ENCODE measurements at places on chromosomes 3 and 15.

DNA sequence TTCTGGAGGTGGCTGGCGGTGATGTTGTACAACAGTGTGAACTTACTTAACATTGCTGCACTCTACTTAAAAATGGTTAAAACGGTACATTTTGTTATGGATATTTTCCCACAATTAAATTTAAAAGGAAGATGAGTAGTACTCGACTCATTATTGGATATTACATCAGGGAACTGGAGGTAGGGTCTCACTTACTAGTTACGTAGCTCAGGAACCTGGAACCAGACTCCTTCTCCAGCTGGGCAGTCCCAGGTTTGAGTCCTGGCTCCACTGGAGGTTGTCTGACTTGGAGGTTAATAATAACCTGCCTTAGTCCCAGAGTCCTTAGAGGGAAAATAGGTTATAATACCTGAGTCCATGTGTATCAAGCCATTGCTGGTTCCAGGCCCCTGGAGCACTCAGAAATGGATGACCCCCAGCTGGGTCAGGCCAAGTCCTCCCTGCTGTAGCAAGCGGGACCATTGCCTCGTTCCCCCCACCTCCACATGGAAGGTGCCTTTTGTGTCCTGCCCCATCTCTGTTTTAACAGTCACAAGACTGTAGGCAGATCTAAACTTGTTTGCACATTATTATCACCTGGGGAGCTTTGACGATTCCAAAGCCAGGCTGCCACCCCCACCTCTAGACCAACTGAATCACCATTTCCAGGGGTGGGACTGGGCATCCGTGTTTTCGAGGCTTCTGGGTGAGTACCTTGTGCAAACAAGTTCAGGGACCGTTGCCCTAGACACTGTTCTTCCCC lies 126.6 kb downstream of the IGF1R start:
- no peak for DNase-seq

DNA sequence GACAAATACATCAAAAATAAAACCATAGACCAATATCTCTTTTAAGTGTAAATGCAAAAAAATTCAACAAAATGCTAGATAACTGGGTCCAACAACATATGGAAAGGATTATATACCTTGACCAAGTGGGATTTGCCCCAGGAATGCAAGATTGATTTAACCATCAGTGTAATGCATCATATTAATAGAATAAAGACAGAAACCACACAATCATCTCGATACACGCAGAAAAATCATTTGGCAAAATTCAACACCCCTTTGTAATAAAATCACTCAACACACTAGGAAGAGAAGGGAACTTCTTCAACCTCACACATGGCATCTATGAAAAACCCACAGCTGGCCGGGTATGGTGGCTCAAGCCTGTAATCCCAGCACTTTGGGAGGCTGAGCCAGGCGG lies 19.5 kb downstream of the GREM1 start:
- no peak for DNase-seq

DNA sequence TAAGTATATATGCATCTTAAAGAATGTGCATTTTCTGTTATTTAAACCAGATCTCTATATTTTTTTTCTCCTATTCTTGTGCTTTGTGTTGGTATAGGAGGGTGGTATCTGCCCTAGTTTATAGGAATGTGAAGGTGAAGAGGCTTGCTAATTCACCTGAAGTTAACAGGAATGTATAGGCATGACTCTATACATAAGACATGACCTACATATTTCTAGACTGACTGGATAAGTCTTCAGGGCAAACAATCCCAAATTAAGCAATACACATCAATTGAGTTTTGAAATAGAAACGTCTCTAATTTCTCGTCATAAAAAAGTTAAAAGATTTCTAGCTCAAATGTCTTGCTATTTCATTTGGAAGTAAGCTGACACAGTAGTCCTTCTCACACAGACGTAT lies 410.0 kb downstream of the DIPK2A start:
- no peak for DNase-seq

GRCh38 chr3:73018790-73019441 lies 22.3 kb downstream of the PPP4R2 start:
- DNase-seq: no peak

- DNase-seq: no peak
Observed at GRCh38 chr15:45048794-45049631, 26.0 kb downstream of the SORD start.

DNA sequence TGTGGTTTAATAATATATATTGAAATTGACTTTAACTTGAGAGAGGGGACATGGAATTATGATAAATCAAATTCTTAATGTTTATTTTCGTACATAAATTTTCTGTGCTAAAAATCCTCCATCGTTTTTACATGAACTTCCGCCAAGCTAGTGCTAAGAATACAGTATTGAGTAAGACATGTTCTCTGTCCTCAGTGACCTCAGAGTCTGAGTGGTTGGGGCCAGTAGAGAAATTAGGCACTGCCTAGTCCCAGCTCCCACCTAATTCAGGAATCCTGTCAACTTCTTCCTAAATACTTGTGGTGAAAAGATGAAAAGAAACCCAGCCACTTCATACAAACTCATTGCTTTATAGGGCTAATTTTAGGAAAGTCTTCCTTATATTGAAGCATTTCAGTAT lies 110.3 kb downstream of the PPP2R3A start:
- no peak for DNase-seq

- DNase-seq: peak; percentile 42
Observed at GRCh38 chr15:58865425-58865880, 68.0 kb downstream of the SLTM start.

- no peak for DNase-seq
Observed at GRCh38 chr3:54134713-54135112, 12.4 kb downstream of the CACNA2D3 start.

- no peak for DNase-seq
Observed at GRCh38 chr15:63288342-63288741, 10.9 kb downstream of the APH1B start.

DNA sequence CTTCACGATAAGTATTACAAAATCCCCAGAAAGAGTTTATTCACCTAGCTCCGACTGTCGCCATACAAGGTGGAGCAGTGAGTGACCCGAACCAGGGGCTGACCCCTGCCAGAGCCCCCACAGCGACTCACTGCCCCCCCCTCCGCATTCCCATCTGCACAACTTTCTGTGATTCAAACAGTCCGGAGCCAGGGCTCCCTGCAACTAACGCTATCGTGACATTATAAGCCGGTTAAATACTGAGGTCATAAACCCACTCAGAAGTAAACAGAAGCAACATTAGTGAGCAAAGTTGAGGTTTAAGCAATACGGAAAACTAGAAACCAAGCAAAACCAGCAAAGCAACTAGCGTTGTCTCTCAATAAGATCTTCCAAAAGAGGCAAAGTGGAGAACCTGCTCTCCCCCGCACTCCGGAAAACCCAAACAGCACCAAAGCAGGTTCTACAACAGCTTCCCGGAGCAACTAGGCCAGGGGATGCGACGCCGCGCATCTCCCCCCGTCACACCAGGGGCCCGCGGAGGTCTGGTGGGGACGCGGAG lies 642 bp downstream of the SCAP start:
- DNase-seq: no peak

DNA sequence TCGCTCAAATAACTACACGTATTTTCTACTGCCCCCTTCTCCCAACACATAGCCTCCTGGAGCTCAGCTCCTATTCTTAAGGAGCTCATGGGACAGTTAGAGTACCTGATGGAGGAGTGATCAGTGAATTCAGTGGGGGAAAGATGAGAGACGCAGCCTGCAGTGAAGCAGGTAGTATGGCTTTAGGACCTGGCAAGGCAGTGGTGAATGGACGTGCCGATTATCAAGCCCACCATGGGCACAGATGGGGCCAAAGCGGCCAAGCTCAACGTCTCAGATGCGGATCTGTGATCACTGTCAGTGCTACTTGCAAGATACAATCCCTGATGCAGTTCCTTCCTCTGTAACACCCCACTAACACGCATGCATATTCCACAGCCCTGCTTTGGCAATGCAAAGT lies 45.8 kb upstream of the ATP2B2 start:
- DNase-seq: no peak

DNA sequence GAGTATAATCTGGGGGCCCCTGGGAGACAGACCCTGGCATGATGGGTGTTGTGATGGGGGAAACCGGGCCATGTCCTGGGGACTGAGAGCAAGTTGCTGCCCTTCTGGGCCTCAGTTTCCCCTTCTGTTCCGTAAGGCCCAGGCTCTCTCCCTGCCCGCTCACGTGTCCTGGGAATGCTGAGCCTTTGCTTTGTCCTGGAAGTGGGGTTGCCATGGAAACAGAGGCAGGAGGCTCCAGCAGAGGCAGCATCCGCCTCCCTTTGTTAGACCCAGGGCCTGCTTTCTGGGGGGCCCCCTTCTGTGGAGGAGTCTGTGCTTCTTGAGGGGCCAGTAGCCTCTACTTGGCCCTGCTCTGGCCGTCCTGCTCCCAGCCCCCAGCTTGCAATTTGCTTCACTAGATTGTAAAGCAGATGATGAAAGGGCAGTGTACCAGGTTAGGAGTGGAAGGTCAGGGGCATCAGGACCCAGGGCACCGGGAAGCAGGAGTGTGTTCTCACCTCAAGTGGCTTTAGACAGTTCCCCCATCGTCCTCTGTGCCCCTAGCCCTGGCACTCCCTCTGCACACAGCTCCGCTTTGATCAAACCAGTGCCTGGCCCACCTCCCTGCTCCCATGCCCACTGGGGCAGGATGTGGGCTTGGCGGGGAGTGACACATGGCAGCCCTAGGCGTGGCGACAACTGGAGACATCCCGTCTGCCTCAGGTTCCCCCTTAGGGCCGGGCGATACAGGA lies 105.6 kb downstream of the FBLN2 start:
- no peak for DNase-seq

DNA sequence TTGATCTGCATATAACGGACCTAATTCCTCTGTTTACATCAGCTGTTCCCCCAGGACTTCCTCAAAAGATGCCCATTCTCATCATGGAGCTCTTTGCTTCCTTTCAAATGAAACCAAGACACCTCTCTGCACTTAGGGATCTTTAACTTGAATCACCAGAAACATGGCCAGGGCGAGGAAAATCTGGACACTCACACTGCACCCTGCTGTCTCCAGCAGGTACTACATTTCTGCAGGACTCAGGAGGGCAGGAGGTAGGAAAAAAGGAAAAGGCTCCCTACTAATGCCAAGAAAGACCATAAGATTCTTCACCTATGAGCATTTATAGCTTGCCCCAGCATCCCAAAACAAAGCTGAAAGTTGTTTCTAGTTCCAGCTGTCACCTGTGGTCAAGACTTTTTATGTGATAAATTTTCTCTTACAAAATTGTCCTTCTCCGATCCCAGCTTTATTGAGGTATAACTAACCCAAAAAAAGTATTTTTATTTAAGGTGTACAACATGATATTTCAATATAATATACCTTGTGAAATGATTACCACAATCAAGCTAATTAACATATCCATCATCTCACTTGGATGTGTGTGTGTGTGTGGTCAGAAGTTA lies 87.3 kb upstream of the C15orf61 start:
- peak; percentile 70 for DNase-seq

GRCh38 chr3:247916-248315 lies 51.4 kb downstream of the CHL1 start:
- no peak for DNase-seq

DNA sequence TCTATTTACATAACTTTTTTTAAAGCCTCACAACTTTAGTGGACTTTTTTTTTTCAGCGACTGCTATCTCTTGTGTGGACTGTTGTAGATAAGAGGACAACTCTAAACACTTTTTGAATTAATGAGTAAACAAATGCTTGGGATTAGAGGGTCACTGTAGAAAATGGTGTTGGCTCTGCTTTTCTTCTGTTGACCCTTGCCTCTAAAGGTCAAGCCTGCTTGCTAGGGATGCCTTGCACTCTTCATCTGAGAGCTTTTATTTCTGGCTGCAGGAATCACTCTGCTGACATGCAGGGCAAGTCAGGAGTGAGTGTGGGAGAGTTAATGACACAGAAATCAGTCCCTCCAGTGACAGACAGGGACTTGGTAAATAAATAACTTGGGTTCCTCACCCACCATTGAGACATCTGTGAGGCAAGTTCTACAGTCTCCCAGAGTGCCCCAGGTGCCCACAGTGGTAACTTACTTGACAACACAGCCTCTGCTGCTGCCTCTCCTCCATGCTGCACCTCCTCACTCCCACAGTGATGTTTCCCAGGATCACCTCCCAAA lies 390.1 kb downstream of the IL20RB start:
- no peak for DNase-seq

DNA sequence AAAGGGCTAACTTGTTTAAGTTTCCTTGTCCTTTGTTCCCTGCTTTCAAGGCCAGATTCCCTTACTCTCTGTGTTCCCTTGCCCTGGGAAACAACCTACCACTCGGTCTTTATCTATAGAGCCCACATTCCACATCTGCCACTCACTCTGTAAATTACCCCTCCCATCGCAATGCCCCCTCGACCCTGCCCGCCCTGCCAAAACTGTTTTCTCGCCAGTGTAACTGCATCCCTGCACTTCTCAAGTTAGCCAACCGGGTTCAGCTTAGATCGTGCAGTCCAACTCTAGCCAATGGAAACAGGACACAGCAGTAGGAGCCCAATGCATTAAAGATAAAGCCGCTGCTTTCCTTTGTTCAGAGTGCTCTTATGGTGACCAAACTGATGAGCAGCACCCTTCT lies 263.6 kb downstream of the TBL1XR1 start:
- no peak for DNase-seq

GRCh38 chr3:5731100-5731499 lies 543.6 kb downstream of the EDEM1 start:
- DNase-seq: no peak

DNA sequence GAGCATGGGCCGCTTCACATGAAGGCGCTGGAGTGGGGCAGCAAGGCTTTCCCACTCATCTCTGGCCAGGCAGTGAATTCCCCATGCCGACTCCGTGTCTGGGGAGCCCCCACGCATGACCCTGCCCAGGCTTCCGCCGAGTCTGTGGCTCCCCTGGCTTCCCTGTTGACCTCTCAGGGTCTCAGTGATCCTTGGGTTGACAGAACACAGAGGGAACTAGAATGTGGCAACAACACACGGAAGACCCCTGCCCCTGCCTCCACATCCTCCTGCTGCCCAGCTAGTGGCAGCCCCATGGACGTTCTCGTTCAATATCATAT lies 61.3 kb downstream of the ATP2B2 start:
- no peak for DNase-seq

Measured in adrenal gland (tissue), 19 donors.